ENCODE measurements at places on chromosomes 2 and 18.
A peak's percentile ranks its signal among the peaks of the same experiment; 100 is the strongest.

- DNase-seq, result no peak
Observed at GRCh38 chr2:191696001-191696400, 18.1 kb downstream of the NABP1 start.

- no peak for DNase-seq
Observed at GRCh38 chr2:4900861-4901770, 791.1 kb upstream of the SOX11 start.

DNA sequence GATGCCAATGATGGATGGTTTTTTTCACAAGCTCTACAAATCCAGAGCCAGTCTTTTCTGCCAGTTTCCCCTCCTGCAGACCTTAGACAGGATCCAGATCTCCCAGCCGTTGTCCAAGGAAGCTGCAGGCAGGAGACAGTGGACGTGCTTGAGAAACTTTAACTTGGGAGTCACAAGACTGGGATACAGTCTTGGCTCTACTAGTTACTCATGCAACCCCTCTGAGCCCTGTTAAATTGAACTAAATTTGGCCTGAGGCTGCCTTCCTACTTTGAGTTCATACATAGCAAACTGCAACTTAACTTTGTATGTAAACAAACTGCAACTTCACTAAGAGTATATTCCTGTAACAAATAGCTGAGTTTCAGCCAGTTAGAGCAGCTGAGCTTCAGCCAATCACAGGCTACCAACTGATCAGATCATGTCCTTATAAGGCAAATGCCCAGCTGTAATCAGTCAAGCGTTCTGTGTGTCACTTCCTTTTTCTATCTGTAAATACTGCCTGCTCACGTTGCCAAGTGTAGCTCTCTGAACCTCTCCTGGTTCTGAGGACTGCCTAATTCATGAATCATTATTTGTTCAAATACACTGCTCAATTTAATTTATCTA, 140.9 kb downstream of the CAPN13 start:
- DNase-seq, result no peak

- DNase-seq, result no peak
Observed at GRCh38 chr2:184589261-184589660, 9.1 kb upstream of the ZNF804A start.

- DNase-seq, result no peak
Observed at GRCh38 chr2:194105358-194105757, 1551.7 kb upstream of the SLC39A10 start.

- no peak for DNase-seq
Observed at GRCh38 chr18:13099113-13099512, 108.0 kb downstream of the CEP192 start.

GRCh38 chr18:21593540-21594257, 6.8 kb downstream of the ESCO1 start:
- no peak for DNase-seq

GRCh38 chr2:207143215-207144172, 22.3 kb downstream of the KLF7 start:
- DNase-seq, result no peak

DNA sequence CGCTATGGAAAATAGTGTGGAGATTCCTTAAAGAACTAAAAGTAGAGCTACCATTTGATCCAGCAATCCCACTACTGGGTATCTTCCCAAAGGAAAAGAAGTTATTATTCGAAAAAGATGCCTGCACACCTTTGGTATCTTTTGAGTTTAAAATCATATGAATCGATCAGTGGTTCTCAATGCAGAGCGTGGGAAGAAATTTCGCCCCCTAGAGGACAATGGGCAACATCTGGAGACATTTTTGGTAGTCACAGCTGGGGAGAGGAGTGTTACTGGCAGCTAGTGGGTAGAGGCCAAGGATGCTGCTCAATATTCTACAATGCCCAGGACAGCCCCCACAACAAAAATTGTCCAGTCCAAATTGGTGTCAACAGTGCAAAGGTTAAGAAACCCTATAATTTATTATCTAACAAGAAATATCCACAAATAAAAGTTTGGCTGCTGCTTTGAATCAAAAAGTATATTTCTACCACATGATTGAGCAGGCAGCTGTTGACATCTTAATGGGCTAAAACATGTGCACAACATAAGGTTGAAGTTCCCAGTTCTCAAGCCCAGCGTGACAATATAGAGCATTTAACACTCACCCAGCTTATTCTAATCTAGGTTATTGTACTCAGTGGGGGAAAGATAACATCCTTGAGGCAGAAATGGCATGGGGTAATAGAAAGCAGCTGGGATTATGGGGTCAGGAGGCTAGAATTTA, 425.7 kb downstream of the LRATD1 start:
- no peak for DNase-seq

GRCh38 chr2:163735685-163736432, at the start of gene FIGN:
FIGN (minus strand) TSS chr2:163736008; CDS start chr2:163734927, 1,081 bp downstream.
- DNase-seq, result no peak

- no peak for DNase-seq
Observed at GRCh38 chr2:33091541-33092123, 144.9 kb downstream of the LTBP1 start.

DNA sequence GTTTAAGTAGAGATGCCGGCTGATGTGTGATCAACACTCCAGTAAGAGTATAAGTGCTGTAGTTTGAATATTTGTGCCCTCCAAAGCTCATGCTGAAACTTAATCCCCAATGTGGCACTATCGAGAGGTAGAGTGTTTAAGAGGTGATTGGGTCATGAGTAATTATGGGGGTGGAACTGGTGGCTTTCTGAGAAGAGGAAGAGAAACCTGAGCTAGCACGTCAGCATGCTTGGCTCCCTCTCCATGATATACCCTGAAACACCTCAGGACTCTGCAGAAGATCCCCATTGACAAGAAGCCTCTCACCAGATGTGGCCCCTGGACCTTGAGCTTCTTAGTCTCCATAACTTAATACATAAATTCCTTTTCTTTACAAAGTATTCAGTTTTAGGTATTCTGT, 584.8 kb downstream of the TSN start:
- DNase-seq, result no peak

DNA sequence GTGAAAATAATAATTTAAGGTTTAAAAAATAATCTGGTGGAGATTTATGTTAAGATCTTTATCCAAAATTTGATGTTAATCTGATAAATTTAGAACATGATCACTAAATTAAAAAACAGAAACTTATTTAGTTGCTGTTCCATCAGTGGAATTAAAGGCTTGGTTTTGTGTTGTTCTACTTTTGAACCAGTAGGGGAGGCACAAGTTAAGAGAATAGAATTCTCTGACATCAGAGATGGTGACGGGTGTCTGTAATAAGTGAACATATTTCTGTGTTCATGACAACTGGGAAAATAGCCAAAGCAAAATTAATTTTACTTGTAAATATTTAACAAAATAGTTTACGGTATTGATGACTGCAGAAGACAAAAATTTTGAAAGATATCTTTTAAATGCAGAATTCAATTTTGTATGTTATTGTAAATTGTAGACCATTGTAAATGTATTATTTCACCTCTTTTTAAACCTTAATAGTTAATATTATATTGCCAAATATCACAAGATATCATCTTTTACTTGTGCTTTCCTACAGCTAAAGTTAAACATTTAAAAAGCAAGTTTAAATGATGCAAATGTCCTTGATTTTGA, 106.0 kb downstream of the UBR3 start:
- DNase-seq, result peak; percentile 8

DNA sequence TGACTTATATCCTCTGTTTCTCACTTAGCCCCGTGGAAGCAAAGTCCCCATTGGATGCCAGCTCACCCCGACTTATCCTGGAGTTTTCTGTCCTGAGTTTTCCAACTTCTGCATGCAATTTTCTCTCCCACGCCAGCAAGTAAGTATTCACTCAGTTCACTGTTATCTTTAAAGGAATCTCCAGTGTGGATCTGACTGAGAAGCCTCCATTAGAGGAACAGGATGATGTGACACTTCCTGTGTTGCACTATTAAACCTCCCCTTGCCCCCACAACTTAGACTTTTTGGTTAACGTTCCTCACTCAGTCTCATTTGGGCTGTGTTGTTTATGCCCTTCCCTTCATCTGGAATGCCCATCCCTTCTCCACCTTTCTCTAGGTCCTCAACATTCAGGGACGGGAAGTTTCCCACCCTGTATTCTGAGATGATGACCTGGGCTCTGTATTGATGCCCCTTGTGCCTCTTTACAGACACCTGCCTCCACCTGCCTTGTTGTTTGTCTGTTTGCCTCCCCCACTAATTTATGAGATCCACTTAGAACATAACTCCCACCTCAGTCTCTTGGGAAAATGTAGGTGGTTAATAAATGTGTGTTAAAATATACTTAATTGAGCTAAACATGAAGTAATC, 536.1 kb upstream of the RAB6C start:
- DNase-seq, result no peak

GRCh38 chr18:74861154-74861553, 263.5 kb downstream of the ZNF407 start:
- no peak for DNase-seq

- no peak for DNase-seq
Observed at GRCh38 chr2:221448057-221448843, 123.9 kb downstream of the EPHA4 start.

DNA sequence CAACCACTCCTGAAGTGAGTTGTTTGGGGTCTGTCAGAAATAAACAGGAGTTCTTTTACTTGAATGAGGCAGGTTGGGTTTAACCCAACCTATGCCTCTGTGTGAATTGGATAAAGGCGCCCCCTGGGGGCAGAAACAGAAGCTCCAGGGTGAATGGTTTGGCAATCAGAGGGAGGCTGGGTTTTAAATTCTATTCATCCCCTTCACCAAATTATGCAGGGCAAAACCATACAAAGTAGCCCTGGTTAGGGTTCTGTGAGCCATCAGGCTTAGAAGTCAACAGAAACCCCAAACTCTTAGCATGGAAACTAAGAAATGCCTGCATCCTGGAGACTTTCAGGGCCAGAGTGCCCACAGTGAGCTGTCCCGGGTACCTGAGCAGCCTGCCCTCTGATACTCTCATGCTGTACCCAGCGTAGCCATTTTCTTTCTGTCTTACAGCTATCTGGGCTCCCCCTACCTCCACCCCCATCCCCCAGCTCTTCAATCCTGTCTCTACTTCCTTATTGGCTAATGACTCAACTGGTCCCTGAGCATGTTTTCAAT, 241.5 kb downstream of the ICOS start:
- no peak for DNase-seq
